Common myeloid progenitor, CD34-positive (primary cell): ENCODE measurements at places on chromosomes 12 and 14.

DNA sequence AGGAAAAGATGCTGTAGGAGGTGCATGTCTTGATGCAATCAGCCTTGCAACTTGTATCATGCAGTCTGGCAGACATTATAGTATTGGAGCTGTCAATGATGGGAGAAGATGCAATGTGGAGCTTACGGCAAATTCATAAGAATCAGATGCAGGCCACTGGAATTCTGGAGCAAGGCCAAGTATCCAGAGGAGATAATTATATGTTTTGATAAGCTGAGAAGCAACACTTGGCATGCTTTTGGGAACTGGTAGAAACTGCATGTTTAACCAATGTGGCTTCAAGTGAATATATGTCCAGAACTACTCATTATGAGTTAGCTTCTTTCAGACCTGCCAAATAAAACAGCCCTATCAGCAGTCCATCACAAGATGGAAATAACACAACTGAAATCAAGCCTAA is 249.1 kb upstream of the PPFIA2 start:
- no peak for DNase-seq

DNA sequence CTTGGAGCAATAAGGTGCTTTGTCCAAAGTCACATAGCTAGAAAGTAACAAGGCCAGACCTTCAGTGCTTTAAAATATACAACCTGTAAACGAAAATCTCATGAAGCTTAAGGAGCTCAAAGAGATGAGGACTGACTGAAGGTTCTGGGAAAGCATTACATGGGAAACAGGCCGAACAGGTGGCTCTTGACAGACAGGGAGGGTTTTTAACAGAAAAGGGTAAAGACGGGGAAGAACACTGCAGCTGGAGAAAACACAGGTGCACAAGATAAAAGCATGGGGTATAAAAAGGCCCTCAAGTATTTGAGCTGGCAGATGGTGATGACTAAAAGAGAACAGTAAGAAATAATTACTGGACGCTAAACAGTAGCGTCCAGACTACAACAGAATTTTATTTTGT is 257.2 kb downstream of the NELL2 start:
- DNase-seq, result no peak

DNA sequence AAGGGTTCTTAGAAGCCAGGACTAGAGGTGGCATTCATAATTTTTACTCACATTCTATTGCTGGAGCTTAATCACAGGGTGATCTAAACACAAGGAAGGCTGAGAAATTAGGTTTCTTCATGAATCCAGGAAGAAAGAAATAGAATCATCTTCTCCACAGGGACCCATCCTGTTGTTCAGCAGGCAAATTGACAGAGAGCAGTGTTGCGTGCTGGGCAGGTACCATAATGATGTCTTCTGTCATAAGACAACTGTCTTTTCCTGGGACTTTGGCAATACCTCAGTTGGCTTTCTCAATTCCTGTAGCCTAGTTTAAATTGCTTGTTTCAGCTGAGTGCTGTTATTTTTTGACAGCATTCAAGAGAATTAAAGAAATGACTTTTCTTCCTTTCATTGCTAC is 468.0 kb upstream of the SYT1 start:
- DNase-seq, result no peak

GRCh38 chr12:79058342-79058741 is 193.8 kb downstream of the SYT1 start:
- DNase-seq, result peak; percentile 13

DNA sequence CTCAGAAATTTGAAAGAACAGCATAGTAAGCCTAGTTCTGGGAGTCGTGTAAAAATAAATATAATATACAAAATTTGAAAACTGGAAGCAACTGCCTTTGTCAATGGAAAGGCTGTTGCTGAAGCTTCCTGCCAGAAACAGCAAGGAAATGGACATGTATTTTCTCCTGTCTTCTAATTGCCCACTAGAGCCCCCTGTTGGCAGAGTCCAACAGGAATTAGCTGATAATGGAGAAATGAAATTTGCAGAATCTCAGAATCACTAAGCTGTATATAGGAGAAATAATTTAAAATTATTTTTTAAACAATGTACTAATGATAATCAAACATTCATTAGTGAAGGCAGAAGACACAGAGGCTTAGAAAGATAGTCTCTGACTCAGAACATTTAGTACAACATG is 414.8 kb downstream of the SLC6A15 start:
- peak; percentile 11 for DNase-seq

- no peak for DNase-seq
Measured at GRCh38 chr12:54981796-54982195, 2.8 kb downstream of the TESPA1 start.

- DNase-seq, result no peak
Measured at GRCh38 chr14:76186308-76187027, 34.7 kb downstream of the GPATCH2L start.

GRCh38 chr12:60191271-60191670 is 595.4 kb downstream of the SLC16A7 start:
- no peak for DNase-seq

GRCh38 chr14:32932914-32933628 is 5.6 kb upstream of the NPAS3 start:
- no peak for DNase-seq

DNA sequence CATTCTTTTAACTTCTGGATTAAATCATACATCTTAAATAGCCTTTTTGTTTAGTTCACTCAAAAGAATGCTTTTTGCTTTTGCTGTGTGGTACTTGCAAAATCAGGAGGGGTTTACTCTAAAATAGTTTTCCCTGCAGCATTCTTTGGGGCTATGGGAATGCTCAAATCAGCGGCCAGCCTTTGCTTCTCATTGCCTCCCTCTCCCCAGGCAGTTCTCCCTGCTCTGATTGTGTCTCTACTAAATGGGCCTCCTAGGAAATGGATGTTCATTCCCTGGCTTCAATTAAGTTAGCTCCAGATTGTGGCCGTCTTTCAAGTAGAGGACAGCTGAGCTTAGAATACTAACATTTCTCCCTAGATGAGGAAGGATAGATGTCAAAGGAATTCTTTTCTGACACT is 4.4 kb downstream of the TULP3 start:
- no peak for DNase-seq
